Parietal lobe (tissue), 2 donors: ENCODE measurements at places on chromosomes 12 and 14. TPM values are rescaled to one million over a fixed set of nuclear protein-coding genes. Genes with fewer than 3 reads are reported as not detected.

CACNA1C gene
- 54.8 TPM for total RNA-seq

PTCSC3 gene
- total RNA-seq, result not detected

PRKD1 gene
- total RNA-seq, result 28.2 TPM

RAP1B gene
- total RNA-seq, result 87.0 TPM

CCDC88C gene
- 45.7 TPM for total RNA-seq

PPFIA2 gene
- 338 TPM for total RNA-seq

TSPAN8 gene
- total RNA-seq, result not detected

SMOC1 gene
- 27.2 TPM for total RNA-seq
